Neuronal stem cell (in vitro differentiated cells): ENCODE measurements at places on chromosomes 1 and 21.

GRCh38 chr1:161238039-161238473, at the start of gene NR1I3:
TSS of gene NR1I3 (minus strand) at chr1:161238203. CDS start at chr1:161236565, 1,638 bp downstream.
- no peak within 1 kb of the TSS for H3K27ac ChIP-seq
- DNase-seq, result no peak
- H3K36me3 ChIP-seq, result no peaks in the 10 kb centered on the region
- H3K4me1 ChIP-seq, result peaks cover 7% of the 10 kb centered on the region
- H3K4me3 ChIP-seq, result no peak within 1 kb of the TSS
- H3K27me3 ChIP-seq, result no peaks in the 10 kb centered on the region

DNA sequence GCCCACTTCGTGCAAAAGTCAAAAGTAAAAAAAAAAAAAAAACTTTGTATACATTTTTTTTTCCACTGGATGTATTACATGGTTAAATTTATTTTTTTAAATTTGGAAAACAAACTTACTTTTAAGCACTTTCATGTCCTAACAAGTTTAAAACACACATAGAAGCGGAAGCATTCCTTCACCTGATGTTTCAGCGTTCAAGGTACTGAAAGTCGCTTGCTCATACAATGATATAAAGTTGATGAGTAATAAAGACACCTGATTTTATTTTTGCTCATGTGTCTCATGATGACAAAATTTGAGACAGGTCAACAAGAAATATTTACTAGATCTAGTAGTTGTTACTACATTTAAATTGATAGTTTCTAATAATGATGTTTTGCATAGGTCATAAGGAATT, 35.5 kb downstream of the ADAMTS1 start:
- H3K4me3 ChIP-seq, result no peak overlapping the region
- H3K27ac ChIP-seq, result no peak overlapping the region
- H3K27me3 ChIP-seq, result no peaks in the 10 kb centered on the region
- no peaks in the 10 kb centered on the region for H3K36me3 ChIP-seq
- no peak for DNase-seq

DNA sequence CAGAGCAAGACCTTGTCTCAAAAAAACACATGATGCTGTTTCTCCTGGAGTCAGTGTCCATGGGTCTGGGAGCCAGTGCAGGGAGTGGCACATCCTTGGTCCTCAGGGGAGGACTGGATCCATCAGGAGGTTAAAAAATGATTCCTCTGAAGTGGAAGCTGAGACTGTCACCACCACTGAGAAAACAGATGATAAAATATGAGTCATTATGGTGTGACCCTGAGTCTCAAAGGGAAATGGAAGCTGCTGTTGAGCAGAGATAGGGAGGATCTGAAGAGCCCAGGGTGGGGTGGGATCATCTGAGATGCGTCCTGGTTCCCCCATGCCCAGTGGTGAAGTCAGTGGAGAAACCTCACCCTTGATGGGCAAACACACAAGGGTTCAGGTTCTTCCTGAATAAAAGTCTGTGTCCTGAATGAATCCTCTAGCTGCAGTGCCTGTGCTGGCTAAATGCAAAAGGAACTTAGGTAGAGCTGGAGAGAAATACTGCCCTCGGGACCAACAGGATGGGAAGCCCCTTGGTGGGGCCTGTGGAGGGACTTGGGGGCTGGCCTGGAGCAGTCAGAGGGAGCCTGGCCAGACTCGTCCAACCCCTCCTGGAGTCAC, 61.6 kb upstream of the TENT5B start:
- no peak for DNase-seq
- H3K27me3 ChIP-seq, result peaks cover 3% of the 10 kb centered on the region
- no peak overlapping the region for H3K27ac ChIP-seq
- H3K4me1 ChIP-seq, result peaks cover 9% of the 10 kb centered on the region
- no peak overlapping the region for H3K4me3 ChIP-seq

DNA sequence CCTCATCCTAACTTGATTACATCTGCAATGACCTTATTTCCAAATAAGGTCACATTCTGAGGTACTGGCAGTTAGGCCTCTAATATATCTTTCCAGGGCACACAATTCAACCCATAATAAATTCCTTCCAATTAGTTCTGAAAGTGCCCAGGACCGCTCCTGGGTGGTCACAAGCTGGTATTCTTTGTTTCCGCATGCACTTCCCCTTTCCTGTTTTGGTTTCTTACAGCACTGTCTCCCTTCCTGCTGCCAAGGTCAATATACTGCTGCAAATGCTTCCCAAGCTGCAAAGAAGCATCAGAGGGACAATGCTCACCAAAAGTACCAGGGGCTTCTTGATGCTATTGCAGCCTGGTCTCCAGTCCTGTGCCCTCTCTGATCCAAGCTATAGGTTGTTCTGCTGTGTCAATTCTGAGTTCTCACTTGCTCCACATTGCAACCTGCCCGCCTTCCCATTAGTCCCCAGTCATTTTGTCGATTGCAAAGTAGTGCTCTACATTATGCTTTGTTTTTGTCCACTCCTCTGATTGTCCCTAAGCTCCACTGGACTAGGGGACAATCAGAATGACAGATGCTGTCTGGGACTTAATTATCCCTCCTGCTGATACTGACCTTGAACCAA, 13.9 kb upstream of the XPR1 start:
- peaks cover 2% of the 10 kb centered on the region for H3K4me1 ChIP-seq
- H3K27me3 ChIP-seq, result no peaks in the 10 kb centered on the region
- H3K27ac ChIP-seq, result no peak overlapping the region
- no peak overlapping the region for H3K4me3 ChIP-seq
- DNase-seq, result no peak
- no peaks in the 10 kb centered on the region for H3K36me3 ChIP-seq

DNA sequence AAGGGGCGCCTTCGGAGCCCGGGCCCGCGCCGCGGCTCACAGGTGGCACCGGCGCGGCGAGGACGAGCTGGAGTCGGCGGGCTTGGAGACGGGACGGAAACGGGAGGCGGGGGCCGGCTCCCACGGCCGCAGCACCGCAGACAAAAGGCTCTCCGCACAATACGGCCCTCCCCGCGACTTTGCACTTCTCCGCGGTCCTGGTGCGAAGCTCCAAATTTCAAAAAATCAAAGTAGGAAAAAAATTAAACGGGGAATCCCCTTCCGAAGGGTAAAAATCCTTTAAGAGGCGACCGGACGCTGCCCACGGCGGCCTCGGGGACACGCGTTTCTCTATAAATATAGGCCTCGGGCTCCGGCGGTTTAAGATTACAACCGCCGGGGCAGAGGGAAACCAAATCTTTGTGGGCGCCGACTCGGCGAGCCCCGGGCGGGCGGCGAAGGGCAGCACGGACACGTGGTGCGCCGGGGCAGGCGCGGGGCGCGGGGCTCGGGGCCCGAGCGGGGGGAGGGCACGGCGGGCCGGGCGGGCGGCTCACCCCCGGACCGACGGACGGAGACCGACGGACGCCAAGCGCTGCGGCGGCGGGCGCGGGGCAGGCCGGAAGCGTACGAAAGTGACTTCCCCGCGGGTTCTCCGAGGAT, 453 bp downstream of the PABPC4 start:
- DNase-seq, result peak; percentile 31
- no peak overlapping the region for H3K27ac ChIP-seq
- H3K27me3 ChIP-seq, result no peaks in the 10 kb centered on the region
- peaks cover 12% of the 10 kb centered on the region for H3K4me1 ChIP-seq

DNA sequence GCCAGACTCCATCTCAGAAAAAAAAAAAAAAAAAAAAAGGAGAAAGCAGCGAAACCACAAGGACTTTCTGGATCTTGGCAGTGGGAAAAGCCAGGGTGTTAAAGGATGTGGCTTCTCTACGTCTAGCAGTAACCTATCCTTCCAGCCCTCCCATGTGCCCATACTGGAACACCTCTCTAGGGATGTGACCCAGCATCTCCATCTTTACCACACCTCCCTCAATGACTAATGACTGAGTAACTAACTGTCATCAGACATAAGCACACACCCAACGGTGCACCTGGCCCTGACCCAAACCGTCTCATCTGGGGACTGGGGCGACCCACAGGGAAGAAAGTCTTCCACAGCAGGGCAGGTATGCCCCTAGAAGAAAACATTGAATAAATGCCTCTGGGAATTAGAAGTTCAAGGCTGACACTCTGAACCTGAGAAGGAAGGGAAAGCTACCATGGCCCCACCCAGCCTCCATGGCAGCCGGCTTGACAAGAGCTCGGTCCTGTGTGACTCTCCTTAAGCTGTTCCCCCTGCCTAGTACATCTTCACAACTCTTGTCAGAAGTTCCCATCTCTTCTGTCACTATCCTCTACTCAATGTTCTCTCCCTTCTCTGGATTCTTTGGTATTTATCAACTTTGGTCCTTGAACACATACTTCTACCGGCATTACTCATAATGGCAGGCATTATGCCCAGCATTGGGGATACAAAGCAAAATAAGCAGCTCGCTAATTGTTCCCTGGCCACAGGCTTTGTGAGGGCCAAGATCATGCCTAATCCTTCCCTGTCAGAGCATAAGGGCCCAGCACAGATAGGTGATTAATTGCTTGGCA, 14.8 kb upstream of the PAQR6 start:
- DNase-seq, result no peak
- H3K4me1 ChIP-seq, result no peaks in the 10 kb centered on the region
- H3K36me3 ChIP-seq, result peaks cover 70% of the 10 kb centered on the region

GRCh38 chr1:42941640-42942330, 16.9 kb downstream of the SLC2A1 start:
- no peak overlapping the region for H3K4me3 ChIP-seq
- no peak for DNase-seq
- peak overlapping the region; percentile 9 for H3K27ac ChIP-seq
- H3K4me1 ChIP-seq, result peaks cover 19% of the 10 kb centered on the region
- H3K27me3 ChIP-seq, result no peaks in the 10 kb centered on the region

GRCh38 chr21:36729310-36729970, 30.5 kb downstream of the SIM2 start:
- no peaks in the 10 kb centered on the region for H3K36me3 ChIP-seq
- H3K27ac ChIP-seq, result no peak overlapping the region
- H3K4me3 ChIP-seq, result no peak overlapping the region
- DNase-seq, result no peak
- peaks cover 38% of the 10 kb centered on the region for H3K27me3 ChIP-seq
- H3K4me1 ChIP-seq, result no peaks in the 10 kb centered on the region

GRCh38 chr21:43343992-43344886, 82.7 kb downstream of the SIK1 start:
- H3K27ac ChIP-seq, result no peak overlapping the region
- no peak overlapping the region for H3K4me3 ChIP-seq
- H3K4me1 ChIP-seq, result peaks cover 25% of the 10 kb centered on the region
- H3K27me3 ChIP-seq, result no peaks in the 10 kb centered on the region
- DNase-seq, result no peak

DNA sequence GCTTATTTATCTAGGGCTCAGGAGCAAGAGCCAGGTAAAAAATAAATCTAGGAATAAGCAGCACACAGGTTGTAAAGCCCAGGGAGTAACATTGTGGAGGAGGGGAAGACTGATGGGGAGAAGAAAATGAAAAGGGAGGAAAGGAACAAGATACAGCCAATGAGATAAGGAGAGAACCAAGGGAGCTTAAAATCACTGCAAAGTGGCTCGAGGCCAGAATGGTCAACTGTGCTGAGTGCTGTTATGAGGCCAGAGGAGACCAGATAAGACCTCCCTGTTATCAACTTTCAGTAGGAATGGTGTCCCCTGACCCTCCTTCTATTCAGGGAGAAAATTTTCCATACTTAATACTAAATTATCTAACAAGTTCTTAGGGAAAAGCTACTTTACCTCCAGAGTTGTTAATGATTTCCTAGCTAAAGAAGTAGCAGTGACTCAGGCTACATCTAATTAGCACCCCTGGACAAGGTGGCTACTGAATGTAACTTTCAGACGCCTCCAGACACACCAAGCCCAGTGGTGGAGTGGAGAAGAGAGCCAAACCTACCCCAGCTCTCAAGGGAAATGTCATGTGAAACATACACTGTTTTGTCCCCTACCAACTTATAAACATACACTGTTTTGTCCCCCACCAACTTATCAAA, 25.5 kb downstream of the ENAH start:
- no peak for DNase-seq
- H3K27me3 ChIP-seq, result no peaks in the 10 kb centered on the region
- peaks cover 35% of the 10 kb centered on the region for H3K36me3 ChIP-seq

- H3K4me3 ChIP-seq, result no peak overlapping the region
- no peaks in the 10 kb centered on the region for H3K4me1 ChIP-seq
- DNase-seq, result no peak
- H3K27ac ChIP-seq, result no peak overlapping the region
- no peaks in the 10 kb centered on the region for H3K27me3 ChIP-seq
These were observed 13.3 kb downstream of the FNBP1L start for GRCh38 chr1:93461236-93461635.

GRCh38 chr1:212415107-212415841, 588 bp upstream of the PACC1 start:
- peaks cover 13% of the 10 kb centered on the region for H3K27me3 ChIP-seq
- no peaks in the 10 kb centered on the region for H3K4me1 ChIP-seq
- H3K4me3 ChIP-seq, result peak overlapping the region; percentile 95
- no peak for DNase-seq
- H3K27ac ChIP-seq, result no peak overlapping the region
- peaks cover 21% of the 10 kb centered on the region for H3K36me3 ChIP-seq

GRCh38 chr1:18963968-18964367, 7.5 kb upstream of the IFFO2 start:
- H3K27ac ChIP-seq, result no peak overlapping the region
- H3K4me1 ChIP-seq, result peaks cover 16% of the 10 kb centered on the region
- no peak overlapping the region for H3K4me3 ChIP-seq

DNA sequence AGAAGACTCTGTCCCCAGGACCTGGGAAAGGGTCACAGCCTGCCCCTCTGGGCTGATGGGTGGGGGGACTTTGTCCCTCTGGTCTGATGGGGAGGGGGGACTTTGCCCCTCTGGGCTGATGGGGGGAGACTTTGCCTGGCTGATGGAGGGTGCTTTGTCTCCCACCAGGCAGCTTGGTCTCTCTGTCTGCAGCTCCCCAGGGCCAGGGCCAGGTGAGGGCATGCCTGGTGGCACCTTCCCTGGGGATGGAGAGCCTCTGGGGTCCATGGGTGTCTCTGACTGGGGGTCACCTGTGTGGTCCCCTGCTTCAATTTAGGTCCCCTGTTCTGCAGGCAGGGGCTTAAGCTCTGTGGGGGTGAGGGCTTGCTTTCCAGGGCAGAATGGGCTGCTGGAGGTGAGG, 23.5 kb upstream of the TTC34 start:
- no peaks in the 10 kb centered on the region for H3K27me3 ChIP-seq
- no peak for DNase-seq
- no peaks in the 10 kb centered on the region for H3K36me3 ChIP-seq
- no peaks in the 10 kb centered on the region for H3K4me1 ChIP-seq
- no peak overlapping the region for H3K27ac ChIP-seq

GRCh38 chr1:18895317-18895716, 7.0 kb downstream of the ALDH4A1 start:
- H3K4me1 ChIP-seq, result peaks cover 2% of the 10 kb centered on the region
- H3K36me3 ChIP-seq, result peaks cover 3% of the 10 kb centered on the region
- no peak for DNase-seq
- no peak overlapping the region for H3K4me3 ChIP-seq
- no peaks in the 10 kb centered on the region for H3K27me3 ChIP-seq

- no peak for DNase-seq
- H3K27ac ChIP-seq, result no peak overlapping the region
- H3K36me3 ChIP-seq, result no peaks in the 10 kb centered on the region
- H3K4me1 ChIP-seq, result peaks cover 6% of the 10 kb centered on the region
- no peak overlapping the region for H3K4me3 ChIP-seq
- H3K27me3 ChIP-seq, result no peaks in the 10 kb centered on the region
These were observed 12.4 kb upstream of the PARP1 start for GRCh38 chr1:226420328-226420727.
